SHP77 treated with DMSO at 0.1 percent for 48 hours (cell line): ENCODE measurements at places on chromosomes 5 and 9.

- no peak for DNase-seq
These were observed 92.2 kb downstream of the ZNF462 start for GRCh38 chr9:106954974-106955850.

DNA sequence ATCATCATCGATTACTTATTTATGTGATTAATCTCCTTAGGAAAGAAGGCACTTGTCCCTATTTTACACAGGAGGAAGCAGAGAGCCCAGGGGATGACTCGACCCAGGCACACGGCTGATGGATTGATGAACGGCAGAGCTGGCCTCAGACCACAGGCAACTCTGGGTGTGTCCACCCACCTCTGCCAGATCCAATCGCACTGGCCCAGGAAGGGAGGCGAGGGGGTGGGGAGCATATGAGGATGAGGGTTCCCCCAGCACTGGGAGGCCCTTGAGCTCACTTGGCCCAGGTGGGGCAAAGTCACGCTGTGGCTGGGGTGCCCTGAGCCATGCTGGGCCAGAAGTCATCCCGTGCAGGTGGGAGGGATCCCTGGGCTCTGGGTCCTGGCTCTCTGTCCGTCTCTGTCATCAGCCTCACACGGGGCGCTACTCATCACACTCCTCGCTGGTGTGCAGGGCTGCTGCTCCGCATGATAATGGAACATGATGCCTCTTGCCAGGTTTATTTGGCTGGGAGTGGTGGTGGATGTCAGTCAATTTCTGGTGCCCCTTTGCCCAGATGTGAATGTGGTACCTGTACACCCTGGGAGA is 160.1 kb downstream of the GAPVD1 start:
- DNase-seq, result no peak

- DNase-seq, result peak; percentile 8
These were observed 196.4 kb downstream of the TRPM3 start for GRCh38 chr9:70924895-70925547.

- DNase-seq, result no peak
These were observed 123.5 kb downstream of the SCAMP1 start for GRCh38 chr5:78483809-78484521.

- no peak for DNase-seq
These were observed 44.4 kb upstream of the DAB2 start for GRCh38 chr5:39469176-39469575.

- DNase-seq, result no peak
These were observed 359.5 kb downstream of the TMEM167A start for GRCh38 chr5:82717738-82718137.

GRCh38 chr9:71755869-71756268 is 12.4 kb downstream of the CEMIP2 start:
- no peak for DNase-seq

DNA sequence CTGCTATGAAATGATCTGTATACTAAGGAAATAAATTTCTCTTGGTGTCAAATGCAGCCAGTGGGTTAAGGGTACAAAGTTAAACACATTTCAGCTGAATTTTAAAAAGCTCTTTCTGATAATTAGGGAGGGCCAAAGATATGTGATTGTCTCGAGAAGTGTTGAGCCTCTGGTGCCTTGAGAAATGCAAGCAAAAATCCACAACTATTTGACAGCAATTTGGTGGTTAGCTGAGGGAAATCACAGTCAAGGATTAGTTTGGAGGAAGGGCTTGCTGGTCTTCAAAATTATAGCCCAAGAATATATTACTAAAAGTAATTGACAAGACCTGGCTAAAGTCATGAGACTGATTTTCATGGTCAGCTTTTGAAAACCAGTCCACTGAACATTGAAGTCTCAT is 255.7 kb upstream of the PPP1R2B start:
- DNase-seq, result no peak

DNA sequence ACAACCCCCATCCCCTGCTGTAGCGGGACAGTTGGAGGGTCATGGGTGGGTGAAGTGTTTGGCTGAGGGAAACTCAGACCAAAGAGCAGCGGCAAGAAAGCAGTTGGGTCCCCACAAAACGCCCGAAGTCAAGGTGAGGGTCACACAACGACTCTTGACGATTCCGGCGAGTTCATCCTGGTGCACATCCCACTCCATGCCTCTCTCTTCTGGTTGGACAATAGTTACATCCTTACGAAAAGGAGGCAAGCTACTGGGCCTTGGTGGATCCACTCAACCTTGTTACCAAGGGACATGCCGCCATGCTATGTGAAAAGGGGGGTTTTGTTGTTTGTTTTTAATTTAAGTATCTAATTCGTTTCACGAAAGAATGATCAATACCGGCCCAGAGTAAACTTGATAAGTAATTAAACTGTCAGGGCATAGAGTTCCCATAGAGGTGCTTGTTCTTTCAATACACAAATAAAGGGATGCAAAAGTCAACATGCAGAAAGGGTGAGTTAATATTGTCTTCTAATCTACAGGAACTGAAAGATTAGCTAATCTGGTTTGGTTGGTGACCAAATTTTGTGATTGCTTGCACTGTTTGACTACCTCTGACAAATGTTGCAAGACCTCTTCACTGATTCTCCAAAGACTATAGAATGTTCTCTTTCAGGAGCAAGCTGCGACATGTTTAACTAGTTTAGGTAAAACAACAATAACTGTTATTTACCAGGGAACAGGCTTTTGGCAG is 732 bp upstream of the SMIM15 start:
- peak; percentile 7 for DNase-seq

GRCh38 chr9:106961623-106962022 is 98.7 kb downstream of the ZNF462 start:
- no peak for DNase-seq

GRCh38 chr5:138148811-138149210 is 9.6 kb upstream of the NME5 start:
- no peak for DNase-seq

DNA sequence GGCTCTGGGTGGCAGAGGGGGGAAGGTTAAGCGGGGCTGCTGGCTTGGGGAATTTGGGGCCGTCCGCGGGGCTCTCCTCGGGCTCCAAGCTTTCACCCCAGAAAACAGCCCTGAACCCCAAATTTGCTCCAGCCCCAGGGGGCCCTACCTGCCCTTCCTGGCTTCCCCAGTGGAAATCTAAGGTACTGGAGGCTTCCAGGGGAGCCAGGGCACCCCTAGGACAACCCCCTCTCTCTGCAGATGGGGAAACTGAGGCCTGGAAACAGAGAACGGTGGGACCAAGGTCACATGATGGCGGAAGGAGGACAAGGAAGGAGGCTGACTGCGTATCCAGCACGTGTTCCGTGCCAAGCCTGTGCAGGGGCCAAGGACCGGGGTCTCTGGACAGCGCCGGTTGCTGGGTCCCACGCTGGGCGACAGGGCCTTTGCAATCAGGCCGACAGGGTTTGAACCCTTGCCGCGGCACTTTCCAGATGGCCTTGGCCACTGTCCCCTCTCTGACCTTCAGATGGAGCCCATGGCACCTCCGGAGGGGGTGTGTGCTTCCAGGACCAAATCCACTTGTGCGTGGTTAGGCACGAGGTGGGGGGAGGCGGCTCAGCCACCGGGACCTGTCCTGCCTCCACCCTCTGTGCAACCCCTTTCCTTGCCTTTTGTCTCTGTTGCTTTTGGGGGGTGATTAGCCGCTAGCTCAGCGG is 183.1 kb downstream of the C9orf50 start:
- DNase-seq, result no peak

DNA sequence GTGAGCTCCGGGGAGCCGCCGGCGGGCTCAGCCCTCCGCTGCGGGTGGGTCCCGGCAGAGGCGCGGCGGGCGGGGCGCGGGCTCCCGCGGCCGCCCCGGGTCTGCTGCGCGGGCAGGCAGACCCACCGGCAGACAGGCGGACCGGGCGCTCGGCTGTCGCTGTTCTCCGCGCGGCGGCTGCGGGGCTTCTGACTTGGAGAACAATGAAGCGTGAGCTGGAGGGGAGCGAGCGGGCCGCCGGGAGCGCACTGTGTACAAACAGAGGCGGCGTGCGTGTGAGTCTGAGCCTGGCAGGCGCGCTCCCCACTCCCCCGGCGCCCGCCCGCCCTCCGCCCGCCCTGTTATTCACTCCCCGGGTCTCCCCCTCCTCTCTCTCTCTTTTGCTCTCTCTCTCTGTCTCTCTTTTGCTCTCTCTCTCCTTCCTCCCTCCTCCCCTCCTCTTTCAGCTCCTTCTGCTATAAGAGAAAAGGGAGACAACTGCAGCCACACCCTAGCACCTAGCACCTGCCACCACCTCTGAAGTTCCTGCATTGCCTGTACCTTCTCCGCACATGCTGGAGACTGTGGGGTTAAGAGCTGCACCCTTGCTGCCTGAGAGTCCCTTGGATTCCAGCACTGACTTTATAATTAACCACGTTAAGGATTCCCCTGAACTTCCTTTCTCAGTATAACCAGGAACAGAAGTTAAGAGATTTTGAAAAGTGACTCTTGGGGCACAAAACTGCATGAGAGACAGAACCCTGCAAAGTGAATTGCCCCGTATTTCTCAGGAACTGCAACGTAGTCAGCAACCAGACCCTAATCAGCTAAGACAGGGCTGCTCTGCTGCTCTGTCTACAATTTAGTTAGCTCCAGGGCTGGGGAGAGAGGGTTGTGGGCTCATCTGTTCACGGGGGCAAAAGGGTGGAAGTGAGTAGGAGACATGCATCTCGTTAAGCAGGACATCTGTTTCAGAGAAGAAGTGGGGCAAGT is at the start of gene EDIL3:
Gene EDIL3, minus strand, starts transcription at position 277 of the 972 bp plus-strand sequence. CDS start 506 bp downstream, outside the sequence.
- peak; percentile 13 for DNase-seq

- DNase-seq, result peak; percentile 70
These were observed 94.3 kb downstream of the TSSK1B start for GRCh38 chr5:113340537-113340936.

- no peak for DNase-seq
These were observed 550.1 kb upstream of the ZNF462 start for GRCh38 chr9:106312906-106313305.

GRCh38 chr5:64040490-64040889 is 78.2 kb upstream of the HTR1A start:
- no peak for DNase-seq

GRCh38 chr5:171395042-171395441 is 7.4 kb downstream of the NPM1 start:
- DNase-seq, result no peak

GRCh38 chr9:116703634-116704033 is 16.5 kb downstream of the TRIM32 start:
- no peak for DNase-seq

DNA sequence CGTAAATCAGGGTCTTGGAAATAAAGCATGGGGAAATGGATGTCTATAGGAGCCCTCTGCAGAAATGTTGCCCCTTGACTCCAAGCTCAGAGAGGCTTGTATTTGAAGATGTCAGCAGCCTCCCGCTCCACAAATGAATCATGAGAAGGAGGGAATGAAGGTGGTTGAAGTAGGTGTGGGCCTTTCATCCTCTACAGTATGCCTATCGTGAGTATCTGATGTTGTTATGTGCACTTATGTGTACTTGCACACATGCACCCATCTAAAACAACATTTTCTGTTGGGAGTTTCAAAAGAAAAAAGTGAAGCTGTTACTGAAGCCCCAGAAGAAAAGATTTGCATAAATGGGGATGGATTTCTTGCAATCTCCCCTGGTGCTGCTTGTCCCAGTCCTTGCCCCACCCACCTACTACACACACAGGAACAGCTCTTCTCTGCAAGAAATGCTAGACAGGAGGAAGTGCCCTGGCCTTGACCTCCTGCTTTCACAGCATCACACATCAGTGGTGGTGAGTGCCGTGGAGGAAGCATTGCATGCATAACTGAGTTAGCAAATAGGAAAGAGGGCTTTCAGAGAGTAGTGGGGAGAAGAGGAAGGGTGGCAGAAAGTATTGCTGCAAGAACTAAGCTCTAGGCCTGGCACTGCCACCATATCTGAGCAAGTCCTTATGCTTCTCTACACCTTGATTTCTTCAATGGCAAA is 156.1 kb downstream of the SNX18 start:
- DNase-seq, result no peak

- DNase-seq, result no peak
These were observed 1247.0 kb upstream of the ACO1 start for GRCh38 chr9:31137176-31138160.

DNA sequence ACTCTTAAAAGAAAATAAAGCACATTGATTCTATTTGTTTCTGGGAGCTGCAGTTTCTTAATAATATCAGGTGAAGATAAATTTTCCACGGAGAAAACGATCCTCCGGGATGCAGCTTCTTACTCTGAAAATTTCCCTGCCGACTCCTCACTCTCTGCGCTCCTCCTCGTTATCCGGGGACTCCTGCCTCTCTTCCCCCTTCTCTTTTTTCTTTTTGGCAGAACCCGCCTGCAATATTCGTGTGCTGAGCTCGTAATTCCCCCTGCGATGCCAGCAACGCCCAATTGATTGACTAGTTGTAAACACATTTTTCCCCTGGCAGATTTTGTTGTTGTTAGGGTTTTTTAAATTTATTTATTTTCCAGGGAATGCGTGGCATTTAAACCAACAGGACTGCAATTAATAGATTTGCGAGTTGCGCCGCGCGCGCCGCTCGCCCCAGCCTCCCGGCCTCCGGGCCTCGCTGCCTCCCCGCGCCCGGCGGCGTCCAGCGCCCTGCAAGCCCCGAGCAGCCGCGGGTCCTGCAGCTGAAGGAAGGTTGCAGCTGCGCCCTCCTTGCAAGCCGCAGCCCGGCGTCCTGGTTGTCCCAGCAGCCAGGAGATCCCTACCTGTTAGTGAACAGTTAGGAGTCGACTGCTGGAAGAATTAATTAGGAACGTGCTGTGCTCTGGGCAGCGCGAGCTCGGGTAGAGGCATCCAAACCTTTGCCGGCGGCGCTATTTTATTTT is 2.2 kb downstream of the NTNG2 start:
- DNase-seq, result no peak

DNA sequence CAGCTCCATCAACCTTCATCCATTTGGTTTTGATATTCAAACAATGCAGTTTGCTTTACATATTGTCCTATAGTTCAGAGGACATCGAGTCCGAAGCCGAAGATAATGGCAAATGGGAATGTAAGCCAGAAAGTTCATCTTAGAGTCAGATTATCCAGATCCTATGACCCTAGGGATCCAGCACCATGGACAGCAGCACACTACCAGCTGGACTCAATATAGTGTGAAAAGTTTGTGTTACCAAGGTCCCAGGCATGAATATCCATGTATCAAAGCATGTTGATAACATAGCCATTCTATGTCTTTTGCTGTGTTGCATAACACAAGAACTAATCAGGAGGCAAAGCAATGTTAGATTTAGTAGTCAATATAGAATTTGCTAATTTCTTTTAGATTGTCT is 46.3 kb downstream of the FSTL4 start:
- no peak for DNase-seq

GRCh38 chr5:73039082-73039481 is 81.3 kb upstream of the TMEM171 start:
- no peak for DNase-seq

DNA sequence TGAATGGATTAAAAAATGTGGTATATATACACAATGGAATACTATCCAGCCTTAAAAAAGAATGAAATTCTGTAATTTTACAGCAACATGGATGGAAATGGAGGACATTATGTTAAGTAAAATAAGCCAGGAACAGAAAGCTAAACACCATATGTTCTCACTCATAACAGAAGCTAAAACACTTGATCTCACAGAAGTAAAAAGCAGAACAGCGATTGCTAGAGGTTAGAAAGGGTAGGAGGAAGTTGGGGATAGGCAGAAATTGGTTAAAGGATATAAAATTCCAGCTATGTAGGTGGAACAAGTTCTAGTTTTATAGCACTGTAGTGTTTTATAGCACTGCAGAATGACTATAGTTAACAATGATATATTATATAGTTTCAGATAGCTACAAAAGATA is 15.8 kb downstream of the MARCHF3 start:
- no peak for DNase-seq

GRCh38 chr9:86983620-86984259 is 36.4 kb upstream of the GAS1 start:
- no peak for DNase-seq
